HCT116 (cell line): ENCODE measurements at places on chromosomes 3 and 15.

DNA sequence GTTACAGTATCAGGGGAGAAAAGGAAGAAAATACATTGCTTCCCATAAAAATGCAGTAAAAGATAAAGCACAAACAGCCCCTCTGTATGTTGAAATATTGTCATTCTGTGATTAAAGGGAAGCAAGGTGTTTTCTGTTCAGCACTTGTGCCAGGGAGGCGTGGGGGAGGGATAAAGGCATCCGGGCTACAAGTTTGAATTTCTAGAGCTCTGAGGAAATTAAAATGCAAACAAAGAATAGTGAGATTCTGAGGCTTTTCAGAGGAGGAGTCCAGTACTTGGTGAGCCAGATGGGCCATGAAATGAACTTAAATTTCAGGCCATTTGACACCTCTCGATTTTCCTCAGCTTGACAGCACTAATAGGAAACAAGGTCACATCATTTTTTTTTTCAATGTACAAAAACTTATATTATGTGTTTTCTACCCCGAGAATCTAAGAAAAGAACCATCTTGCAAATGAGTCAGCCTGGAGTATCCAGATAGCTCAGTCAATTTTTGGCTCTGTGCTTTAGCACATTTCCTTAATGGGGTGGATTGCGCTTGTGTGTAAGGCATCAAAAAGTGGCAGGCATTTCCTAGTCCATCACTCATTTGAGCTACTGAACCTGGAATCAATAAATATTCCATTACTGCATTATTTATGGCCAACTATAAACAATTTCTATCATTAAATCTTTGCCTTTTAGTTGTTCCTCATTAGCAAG is 640.8 kb upstream of the TBL1XR1 start:
- no peak for DNase-seq

DNA sequence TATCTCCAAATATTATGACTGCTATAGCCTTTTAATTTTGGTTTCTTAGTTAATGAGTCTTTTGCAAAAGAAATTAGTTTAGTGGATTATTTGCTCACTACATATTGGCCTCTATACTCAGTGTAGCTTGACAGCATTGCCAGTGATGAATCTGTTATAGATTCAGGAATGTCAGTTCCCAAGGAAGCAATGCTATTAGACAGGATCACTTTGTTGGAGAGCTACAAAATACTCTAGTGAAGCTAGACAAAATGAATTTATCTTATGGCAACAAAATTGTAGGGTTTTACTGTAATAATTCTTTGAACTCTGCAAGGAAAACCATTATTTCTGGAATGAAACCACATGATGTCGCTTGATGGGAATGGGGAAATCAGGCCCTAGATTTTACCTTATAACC is 543.3 kb downstream of the SQOR start:
- no peak for DNase-seq

DNA sequence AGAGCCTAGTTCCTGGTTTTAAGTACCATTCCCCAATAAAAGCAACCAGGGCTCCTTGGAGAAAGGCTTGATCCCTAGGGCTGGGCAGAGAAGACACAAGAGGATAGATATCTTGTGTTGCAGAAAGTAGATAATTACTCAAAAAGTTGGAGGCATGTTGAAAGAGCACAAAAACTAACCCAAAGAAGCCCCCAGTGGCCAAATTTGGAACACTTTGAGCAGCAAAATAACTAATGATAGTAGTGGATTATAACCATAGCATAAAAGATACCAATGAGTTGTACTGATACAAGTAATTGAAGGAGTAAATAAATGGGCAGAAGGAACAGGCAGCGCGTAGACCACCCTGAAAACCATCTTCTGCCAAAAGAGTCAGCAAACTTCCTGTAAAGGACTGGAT is 12.0 kb downstream of the EXOSC7 start:
- DNase-seq, result no peak

- DNase-seq, result peak; percentile 94
These were observed 10.8 kb upstream of the SHF start for GRCh38 chr15:45198337-45199135.

DNA sequence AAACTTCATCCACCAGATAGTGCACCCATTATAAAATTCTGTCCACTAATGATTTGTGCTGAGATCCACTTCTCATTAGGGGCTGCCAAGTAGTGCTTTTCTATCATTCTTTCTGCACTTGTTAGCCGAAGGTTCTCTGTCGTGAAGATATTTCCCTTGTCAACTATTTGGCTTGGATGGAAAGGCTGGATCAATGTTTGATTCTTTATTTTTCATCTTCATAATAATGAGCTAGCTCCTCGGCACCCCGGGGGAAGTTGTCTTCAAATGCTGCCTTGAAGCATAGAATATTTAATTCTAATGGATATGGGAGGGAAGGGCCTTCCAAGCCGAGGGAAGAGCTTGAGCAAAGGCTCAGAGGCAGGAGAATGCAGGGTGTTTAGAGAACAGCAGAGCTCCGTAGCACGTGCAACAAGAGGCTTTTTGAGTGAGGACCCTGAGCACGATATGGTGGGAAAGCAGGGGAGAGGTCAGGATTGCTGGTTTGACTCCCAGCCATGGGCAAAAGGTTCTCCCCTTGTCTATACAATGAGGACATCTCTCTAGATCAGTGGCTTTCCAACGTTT is 16.3 kb upstream of the MUC20 start:
- DNase-seq, result no peak

DNA sequence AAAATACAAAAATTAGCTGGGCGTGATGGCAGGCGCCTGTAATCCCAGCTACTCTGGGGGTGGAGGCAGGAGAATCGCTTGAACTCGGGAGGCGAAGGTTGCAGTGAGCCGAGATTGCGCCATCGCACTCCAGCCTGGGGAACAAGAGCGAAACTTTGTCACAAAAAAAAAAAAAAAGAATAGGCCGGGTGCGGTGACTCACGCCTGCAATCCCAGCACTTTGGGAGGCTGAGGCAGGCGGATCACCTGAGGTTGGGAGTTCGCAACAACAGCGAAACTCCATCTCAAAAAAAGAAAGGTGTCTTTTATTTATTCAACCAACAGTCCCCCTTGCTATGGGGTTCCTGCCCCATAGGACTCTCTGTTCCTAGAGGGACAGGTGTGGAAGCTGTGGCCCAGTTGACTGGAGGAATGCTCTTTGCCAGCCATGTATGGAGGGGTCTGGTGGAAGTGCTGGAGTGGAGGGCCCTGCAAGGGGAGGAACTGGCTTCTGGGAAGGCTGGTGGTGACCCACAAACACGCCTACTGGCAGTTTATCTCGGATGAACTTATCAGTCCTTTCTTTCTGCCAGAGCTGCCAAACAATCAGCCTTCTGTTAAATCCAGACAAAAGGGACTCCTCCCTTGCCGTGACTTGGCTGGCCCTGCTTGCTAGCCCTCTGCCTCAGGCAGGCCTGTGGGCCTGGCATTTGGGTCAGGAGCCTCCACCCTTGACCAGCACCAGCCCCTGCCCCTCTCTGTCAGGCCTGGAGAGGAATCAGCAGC is 4.6 kb upstream of the DAG1 start:
- no peak for DNase-seq

DNA sequence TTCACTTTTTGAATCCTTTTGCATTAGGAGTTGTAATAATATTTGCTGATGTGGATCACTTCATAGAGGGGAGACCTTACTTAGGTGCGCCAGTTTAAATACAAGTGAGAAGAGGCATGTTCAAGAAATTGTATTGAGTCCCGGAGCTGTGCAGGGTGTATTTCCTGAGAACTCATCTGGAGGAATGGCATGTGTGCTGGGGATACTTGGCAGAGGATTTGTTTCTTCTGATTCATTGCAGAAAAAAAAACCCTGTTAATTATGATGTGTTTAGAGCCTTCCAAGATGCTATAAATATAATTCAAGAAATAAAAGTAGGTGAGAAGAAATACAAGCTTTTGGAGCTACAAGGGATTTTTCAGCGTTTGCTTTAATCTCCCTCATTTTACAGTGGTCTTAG is 97.6 kb downstream of the TPRG1 start:
- DNase-seq, result no peak

GRCh38 chr3:23217872-23218554 is 14.9 kb downstream of the UBE2E2 start:
- no peak for DNase-seq
